NT2/D1 (cell line): ENCODE measurements at places on chromosomes 6 and 20.

DNA sequence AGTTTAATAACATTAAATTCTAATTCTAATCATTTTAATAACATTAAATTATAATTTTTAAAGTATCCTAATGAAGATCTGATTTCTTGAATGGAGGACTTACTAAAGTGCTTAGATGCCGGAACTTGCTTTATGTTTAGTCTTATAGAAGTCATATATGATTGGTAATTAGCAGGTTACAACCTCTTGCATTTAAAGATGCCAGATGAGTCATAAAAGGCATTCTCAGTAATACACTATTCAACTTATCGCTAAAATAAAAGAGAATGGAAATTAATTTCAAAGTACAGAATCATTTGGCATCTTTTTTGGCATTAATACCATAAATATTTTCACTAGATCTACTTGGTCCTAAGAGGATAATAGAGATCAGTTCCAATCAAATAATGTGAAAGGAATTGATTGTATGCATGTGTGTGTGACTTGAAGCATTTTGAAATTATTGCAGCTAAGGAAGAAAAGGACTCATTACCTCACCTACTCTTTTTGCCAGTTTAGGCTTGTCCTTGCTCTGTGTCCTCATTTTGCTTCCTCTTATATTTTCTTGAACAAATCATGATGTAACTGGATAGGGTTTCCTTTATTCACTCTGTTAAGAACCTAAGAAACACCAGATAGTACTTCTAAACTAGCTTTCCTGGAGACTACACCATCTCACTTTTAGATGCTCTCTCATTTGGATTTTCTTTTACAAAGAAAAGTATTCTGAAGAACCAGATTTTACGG, 2.7 kb downstream of the COL21A1 start:
- DNase-seq = no peak

DNA sequence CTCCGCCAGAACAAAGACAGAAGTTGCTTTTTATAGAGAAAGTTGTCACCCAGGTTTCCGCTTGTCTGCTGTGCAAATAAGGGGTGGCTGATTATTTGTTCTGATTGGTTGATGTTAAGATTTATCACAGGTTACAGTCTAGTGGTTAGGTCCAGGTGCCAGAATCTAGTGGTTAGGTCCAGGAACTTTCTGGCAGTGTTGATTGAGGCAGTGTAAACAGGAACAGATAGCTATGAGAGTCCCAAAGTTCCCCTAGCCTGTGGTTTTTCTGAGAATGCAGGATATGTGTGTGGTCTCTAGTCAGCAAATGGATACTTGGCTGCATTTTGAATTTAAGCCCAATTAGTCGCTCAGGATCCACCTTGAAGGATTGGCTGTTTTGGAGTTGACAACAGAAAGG, 148.0 kb downstream of the TMEM200A start:
- DNase-seq = no peak

- no peak for DNase-seq
Measured at GRCh38 chr20:15196547-15197255, 859.3 kb upstream of the FLRT3 start.

DNA sequence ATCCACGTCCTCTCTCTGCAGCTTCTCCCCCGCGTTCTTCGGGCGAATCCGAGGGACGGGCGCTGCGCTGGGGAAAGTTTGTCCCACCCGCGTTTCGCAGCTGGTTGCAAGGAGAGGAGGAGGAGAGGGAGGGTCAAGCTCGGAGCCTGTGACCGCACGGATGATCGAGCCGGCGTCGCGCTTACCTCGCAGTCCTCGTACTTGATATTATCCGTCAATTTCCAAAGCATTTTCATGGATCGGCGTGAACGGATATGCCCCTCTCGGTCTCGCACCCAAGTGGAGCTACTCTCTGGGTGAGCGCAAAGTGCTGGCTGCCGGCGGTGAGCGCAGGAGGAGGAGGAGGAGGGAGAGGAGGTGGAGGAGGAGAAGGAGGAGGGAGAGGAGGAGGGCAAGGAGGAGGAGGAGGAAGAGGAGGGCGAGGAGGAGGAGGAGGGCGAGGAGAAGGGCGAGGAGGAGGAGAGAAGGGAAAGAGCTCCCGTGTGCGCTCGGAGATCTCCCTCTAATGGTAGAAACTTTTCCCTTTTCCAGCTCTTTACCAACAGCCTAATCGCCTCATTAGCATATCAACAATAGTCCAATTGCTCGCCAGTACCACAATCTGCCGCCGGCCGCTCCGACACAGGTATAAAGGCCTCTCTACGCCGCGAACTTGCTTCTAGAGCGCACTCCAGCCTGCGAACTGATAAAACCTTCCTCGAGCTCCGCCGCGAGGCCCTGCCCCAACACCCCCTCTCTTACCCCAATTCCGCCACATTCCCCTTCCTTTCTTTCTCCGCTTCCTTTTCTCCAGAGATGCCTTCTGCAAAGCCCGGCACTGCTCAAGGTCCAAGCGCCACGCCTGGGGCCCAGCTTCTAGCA, at the start of gene TFAP2A:
TSS of gene TFAP2A (minus strand) at position 319 of the 861 bp plus-strand sequence. CDS start at position 236, 83 bp downstream.
- no peak for DNase-seq

- DNase-seq = peak; percentile 20
Measured at GRCh38 chr6:158283304-158283980, 28.8 kb upstream of the TULP4 start.

DNA sequence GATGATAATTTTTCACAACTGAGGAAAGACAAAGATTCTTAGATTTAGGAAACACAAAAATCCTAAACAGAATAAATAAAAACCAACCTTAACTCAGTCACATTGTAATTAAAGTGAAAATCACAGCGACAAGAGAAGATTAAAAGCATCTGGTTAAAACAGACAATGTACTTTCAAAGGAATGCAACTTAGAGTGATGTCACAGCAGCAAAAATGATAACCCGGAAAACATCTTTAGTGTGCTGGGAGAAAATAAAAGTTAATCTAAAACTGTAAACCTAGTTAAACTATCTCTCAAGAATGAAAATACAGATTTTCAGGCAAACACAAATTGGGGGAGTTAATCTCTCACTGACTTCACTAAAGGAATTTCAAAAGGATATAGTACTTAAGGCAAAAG, 76.8 kb upstream of the OGFRL1 start:
- no peak for DNase-seq

- DNase-seq = no peak
Measured at GRCh38 chr6:2909718-2910117, 6.6 kb upstream of the SERPINB9 start.

DNA sequence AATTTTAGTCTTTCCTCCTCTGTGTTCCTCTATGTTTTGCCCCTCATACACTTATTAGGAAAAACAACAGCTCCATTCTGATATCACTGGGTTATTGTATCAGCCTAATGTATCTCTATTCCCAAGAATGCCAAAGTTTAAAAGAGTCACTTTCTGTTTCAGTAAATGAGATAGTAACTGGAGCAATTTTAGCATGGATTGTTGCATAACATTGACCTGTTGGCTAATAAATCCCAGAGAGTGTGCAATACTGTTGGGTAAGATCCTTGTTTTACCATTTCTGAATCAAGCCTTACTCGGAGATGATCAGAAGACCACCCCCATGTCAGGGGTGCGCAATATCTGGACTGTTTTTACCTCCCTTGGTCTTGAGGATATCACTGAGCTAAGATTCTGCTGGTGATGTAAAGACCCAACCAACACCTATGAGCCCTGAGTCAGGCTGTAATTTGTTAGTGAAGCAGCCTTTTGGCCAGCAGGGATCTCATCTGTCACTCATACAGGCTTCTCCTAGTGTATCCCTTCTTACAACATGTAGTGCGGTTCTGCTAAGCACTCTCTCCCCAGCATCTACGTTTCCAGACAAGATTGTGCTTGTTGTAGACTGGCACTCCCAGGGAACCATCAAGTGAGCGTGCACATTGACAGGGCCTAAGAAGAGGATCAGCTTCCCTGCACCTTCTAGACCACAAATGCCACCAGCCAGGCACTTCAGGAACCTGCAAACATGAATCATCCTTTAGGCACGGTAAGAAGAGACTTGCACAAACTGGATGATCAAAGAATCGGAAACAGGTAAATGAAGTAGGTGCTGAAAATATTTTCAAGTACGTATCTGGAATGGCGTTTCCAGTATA, 11.5 kb upstream of the IPCEF1 start:
- DNase-seq = no peak

- no peak for DNase-seq
Measured at GRCh38 chr6:148790404-148790803, 43.6 kb downstream of the UST start.

DNA sequence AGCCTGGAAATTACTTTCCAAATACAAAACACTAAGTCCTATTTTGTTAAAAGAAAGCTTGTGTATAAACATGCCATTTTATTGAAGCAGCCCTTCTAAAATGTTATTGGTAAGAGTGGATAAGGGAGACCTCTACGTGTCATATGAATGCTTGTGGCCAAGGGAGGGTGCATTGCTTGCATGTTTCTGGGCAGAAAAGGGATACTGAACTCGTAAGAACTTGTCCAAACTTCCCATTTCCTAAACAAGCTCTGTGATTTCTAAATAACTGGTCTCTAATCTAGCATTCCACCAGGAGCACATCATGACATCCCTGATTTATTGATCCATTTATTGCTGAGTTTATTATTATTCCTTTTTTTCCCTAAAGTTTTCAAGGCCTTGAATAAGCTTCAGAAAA, 474.1 kb downstream of the CD109 start:
- no peak for DNase-seq

DNA sequence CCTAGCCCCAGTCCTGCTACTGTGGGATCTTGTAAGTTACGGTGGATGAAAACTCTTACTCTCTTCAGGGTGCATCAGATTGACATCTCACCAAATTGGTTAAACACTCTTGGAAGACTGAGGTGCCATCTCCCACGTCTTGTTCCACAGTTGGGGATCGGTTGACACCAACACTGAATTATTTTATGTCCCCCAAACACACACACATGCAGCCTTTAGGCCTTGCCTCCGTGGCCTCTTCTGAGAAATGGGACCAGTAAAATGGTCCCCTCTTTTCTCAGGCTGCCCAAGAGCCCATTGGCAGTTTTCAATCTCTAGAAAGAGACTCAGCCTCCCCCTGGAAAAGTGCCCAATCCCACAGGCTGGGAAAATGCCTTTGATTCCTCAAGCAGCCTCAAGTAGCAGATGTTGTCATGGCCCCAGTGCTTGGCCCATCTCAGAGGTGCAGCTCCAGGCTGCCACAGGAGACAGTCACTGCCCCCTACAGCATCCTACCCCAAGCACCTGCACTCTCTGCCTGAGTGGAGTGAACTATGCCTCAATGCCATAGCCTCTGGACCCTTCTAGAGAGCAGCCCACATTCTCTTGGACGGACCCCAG, 163.9 kb downstream of the ANKRD60 start:
- DNase-seq = no peak

DNA sequence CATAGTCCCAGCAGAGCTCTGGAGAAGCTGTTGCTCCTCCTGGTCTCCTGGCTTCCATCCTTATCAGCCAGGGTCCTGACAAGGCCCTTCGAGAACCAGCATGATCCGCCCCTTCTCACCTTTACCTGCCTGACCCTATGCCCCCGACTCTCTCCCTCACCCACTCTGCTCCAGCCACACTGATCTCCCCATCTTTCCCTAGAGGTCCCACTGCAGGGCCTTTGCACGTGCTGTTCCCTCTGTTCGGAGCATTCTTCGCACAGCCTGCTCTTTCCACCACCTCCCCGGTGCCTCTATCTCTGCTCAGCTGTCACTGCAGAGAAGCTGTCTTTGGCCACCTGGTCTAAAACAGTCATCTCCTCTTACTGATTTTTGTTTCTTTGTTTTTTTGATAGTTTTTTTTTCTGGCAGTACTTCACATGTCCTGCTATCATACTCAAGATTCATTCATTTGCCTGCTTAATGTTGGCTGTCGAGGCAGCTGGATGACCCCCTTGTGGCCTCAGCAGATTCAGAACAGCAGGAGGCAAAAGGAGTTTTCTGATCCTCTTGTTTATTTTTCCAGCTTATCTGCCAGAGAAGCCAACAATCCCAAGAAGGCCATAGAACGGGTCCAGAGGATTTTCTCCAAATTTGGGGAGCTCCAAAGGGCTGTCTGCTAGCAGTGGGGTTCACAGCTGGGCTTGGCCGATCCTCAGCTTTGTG, 1.6 kb upstream of the PTGIS start:
- DNase-seq = no peak

DNA sequence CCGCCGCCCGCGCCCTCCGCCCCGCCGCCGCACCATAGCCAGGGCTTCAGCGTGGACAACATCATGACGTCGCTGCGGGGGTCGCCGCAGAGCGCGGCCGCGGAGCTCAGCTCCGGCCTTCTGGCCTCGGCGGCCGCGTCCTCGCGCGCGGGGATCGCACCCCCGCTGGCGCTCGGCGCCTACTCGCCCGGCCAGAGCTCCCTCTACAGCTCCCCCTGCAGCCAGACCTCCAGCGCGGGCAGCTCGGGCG, 1.5 kb downstream of the FOXC1 start:
- no peak for DNase-seq

GRCh38 chr6:38264605-38265004, 375.1 kb downstream of the BTBD9 start:
- DNase-seq = no peak

- DNase-seq = no peak
Measured at GRCh38 chr6:74409447-74409846, 713.4 kb downstream of the CD109 start.

DNA sequence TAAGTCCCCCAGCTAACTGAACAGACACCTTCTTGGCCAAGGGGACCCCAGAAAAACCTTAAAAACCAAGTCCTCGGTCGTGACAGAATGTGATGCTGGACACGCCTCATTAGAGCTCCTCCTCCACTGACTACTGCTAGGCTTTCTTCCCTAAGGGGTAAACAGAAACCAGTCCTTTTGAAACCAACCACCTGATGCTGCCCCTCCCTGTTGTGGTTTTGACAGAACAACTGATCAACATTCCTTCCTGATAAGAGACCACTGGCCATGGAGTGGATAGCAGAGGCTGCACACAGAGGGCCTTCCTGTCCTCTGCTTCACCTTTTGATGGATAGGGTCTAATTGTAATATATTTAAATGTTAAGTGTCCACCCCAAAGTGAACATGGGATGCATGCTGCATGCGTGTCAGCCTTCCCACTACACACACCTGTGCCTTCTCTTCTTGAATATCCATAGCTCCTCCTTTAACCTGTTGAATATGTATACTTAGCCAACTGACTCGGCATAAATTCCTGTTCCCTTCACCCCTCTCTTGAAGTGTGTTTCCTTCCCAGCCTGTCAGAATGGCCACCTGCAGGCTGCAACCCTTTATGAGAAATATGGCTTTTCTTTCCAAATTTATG, 27.9 kb upstream of the SLC2A12 start:
- no peak for DNase-seq

- no peak for DNase-seq
Measured at GRCh38 chr6:126118058-126118755, 131.9 kb downstream of the TRMT11 start.

DNA sequence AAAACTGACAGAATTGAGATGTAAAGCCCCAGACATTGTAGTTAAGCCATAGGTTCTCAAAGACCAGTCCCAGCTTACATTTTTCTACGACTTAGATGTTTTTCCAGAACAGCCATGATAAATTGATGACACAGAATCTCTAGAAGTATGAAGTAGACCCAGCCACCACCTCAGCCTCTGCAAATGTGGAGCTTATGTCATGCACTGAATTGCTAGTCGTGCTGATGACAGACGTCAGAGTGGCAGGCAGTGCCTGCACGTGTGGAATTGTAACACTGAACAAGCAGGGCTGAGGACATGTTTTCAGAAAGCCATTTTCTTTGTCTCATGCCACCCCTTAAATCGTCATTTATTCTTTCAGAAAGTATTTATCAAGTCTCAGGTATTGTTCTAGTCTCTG, 72.4 kb upstream of the TMEM181 start:
- DNase-seq = no peak

GRCh38 chr6:108557494-108558371, 3.0 kb upstream of the FOXO3 start:
- DNase-seq = no peak
